ENCODE measurements at places on chromosomes 12 and 14.

DNA sequence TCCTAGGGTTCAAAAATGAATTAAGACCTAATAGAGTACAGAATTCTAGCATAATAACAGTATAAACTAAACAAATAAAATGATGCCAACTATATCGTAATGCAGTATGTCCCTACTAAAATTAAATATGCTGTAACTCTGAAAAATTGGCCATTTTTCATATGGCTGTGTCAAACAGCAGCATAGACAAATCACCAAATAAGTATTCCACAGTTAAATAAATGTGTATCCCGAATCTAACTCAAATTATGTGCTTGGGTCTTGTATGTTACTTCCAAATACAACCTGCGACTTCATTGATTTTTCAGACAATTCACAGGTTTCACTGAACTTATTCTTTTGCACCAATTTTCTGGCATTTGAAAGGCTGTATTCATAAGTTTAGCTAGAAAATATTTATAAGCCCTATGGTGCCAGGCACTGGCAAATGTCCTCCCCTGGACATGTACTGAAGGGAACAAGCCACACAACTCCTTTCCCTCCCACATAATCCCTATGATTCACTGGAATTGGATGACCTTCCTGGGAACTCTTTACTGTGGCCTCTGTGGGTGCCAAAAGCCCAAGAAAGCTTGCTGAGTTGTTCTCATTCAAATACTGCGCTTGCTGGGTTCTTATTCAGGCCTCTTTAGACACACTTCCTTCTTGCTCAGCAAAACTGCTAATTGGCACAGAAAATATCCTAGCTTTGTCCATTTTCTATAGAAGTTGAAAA lies 108.8 kb downstream of the KITLG start:
- no peak for DNase-seq

DNA sequence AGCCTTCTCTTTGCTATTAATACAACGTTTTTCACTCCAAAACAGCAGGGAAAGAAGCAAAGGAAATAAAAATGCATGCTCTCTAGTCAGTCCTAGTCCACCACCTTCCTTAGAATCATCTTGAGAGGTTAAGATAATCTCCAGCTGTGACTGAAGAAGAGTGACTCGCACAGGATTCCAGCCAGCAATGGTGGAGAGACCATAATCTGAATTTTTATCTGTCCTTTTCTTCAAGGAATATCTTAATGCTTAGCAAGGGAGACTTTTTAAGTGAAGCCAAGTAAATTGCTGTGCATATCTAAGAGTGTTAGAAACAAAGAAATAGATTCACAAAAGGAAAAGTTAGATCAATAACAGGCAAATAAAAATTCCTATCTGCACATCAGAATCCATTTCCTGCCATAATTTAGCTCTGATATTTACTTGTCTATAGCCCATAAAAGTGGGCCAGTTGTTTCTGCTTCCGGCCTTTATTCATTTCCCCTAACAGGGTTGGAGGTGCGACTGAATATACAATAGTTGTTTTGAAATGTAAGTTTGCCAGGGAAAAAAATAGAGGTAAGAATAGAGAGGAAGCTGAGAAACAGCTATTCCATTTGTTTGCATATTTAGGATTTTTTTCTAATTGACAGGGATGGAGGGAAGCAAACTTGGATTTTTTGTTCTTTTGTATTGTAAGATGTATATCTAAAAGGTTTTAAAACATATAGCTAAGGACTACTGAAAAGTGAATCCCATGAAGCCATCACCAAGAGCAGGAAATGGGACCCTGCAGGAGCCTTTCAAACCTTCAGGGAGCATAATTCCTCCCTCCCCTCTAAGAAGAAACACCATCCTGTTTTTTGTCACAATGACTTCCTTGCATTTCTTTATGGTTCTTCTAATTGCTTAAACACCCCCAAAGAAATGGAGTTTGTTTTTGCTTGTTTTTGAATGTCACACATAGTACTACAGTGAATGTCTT lies 154.0 kb downstream of the ITPR2 start:
- no peak for DNase-seq

GRCh38 chr12:123069436-123070266 lies 81.2 kb downstream of the PITPNM2 start:
- no peak for DNase-seq

- no peak for DNase-seq
Measured at GRCh38 chr14:29339494-29340172, 573.0 kb downstream of the FOXG1 start.

- DNase-seq, result no peak
Measured at GRCh38 chr14:72535485-72535884, 358.4 kb downstream of the DPF3 start.

DNA sequence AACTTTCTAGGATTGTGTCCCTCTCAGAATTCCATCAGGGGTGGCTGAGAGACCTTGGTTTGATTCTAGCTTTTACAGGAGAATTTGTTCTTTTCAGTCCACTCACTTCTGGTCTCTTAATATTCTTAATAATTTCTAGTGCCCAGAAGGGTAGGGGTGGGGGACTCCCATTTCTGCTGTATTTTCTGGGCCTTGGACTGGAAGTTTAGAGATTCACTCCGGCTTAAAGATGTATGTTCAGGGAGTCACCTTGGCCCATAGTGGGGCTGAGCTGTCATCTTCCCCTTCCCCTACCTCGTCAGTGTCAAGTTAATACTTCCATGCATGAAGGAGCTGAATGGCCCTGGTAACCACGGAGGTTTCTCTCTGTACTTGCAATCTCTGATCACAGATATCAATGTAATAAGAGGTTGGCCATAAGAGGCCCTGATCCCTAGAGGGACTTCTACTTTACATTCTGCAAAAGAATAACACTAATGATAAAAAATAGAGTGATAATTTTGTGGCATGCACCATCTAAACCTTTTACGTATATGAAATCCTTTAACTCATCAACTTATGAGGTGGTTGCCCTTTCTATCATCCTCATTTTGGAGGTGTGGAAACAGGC lies 6.7 kb downstream of the KRT81 start:
- no peak for DNase-seq

DNA sequence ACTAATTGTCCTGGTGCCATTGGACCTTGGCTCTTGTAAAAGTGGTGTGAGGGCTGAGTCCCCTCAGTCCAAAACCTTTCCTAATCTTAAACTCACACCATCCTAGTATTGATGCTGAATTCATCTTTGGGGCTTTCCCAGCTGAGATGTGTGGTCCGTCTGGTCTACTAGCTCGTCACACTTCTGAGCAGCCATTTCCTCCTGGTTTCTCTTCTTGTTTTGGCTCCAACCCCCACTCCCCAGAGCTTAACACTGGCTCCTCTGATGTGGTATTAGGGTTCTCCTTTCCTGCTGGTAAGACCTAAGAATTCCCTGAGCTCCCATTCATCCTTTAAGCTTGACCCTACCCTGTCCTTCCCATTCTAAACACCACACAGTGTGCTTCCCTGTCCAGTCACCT lies 900.6 kb downstream of the VRK1 start:
- DNase-seq, result no peak

- DNase-seq, result no peak
Measured at GRCh38 chr12:129927316-129927900, 23.6 kb upstream of the TMEM132D start.

- DNase-seq, result no peak
Measured at GRCh38 chr12:70809887-70810286, 110.7 kb downstream of the PTPRR start.

- DNase-seq, result no peak
Measured at GRCh38 chr14:85308531-85309300, 221.2 kb upstream of the FLRT2 start.

DNA sequence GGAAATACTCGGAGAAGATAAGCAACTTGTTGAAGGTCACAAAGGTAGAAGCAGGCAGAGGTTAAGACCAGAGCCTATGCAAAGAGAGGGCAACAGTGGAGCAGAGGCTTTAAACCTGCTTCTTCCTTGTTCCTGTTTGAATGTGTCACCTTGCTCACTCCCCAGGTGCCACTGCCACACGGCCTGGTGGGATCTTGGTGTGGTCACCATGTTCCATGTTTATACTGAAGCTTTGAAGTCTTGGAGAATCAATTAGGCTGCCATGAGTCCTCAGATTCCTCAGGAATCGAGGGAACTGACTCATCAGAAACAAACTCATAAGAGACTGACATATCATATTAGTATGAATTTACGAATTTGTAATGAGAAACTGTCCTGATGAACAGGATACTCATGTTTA lies 46.8 kb downstream of the IQSEC3 start:
- DNase-seq, result no peak
